ENCODE measurements at places on chromosomes 5 and 9. TPM values are rescaled to one million over a fixed set of nuclear protein-coding genes. Genes with fewer than 3 reads are reported as not detected.

Gene RAB14
- 79.3 TPM for polyA plus RNA-seq

Gene AJM1
- 1.5 TPM for polyA plus RNA-seq

Gene EPB41L4A
- polyA plus RNA-seq: 7.4 TPM

Gene SPATA9
- polyA plus RNA-seq: 1.1 TPM

Gene TTLL11
- 8.0 TPM for polyA plus RNA-seq

Gene C1QTNF3
- 33.1 TPM for polyA plus RNA-seq

Gene IL31RA
- polyA plus RNA-seq: not detected

Gene SAPCD2
- polyA plus RNA-seq: 0.22 TPM

Gene OSMR
- not detected for polyA plus RNA-seq

All from neural cell (in vitro differentiated cells).